Stimulated activated naive CD8-positive, alpha-beta T cell treated with anti-CD3 and anti-CD28 coated beads, Interleukin-15, amount 100 ng/mL, for 72 hours (primary cell): ENCODE measurements at places on chromosomes 16 and 17.

GRCh38 chr16:69078073-69078472 is 27.4 kb upstream of the HAS3 start:
- DNase-seq: no peak

- peak; percentile 78 for DNase-seq
These were observed at the start of gene CHMP6 for GRCh38 chr17:80991645-80992076. CHMP6 (plus strand) TSS chr17:80991841; CDS start chr17:80991919, 78 bp downstream.

- DNase-seq: no peak
These were observed 2.9 kb upstream of the EPX start for GRCh38 chr17:58189436-58190146.

GRCh38 chr16:78240459-78241222 is 141.2 kb downstream of the WWOX start:
- no peak for DNase-seq
